NCI-H524 (cell line): ENCODE measurements at places on chromosomes 12 and 14.

GRCh38 chr12:89947437-89948270, 239.0 kb upstream of the ATP2B1 start:
- DNase-seq, result peak; percentile 12

- DNase-seq, result peak; percentile 81
These were observed 630 bp downstream of the ALDH1L2 start for GRCh38 chr12:105083551-105084105.

- DNase-seq, result peak; percentile 91
These were observed at the start of gene SIRT4 for GRCh38 chr12:120301962-120302815. TSS of gene SIRT4 (plus strand) at chr12:120302321. CDS start at chr12:120303562, 1,241 bp downstream.

DNA sequence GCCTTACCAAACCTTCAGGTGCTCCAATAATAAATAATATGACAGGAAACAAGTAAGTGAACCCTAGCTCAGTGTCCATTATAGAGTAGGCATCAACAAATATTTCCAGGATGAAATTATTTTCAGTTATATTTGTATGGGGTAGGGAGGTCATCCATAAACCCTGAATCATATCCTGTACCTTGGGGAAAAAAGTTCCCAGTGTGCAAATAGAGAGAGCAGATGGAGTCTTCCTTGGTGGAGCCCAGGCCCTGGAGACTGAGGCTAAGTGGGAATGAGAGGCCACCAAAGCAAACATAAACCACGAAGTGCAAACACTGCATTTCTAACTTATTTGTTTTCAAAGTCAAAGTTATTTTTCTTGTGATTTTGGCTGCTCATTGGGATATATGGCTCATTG, 8.5 kb upstream of the ERP27 start:
- DNase-seq, result no peak

DNA sequence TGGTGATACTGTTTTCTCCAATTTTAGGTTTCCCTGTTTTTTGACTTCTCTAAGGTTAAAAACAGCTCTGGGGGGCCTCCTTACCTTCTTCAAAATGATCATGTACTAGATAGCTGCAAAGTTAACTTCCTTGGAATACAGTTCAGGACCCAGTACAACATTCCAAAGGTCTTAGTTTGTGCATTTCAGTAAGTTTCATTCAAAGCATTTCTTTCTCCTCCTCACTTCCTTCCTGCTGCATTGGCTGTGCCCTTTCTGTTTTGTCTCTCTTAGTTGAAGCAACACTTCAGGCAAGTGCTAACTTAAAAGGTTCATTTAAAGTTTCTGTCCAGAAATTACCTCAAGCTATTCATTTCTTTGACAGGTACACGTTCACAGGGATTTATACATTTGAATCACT, 95.7 kb downstream of the SCN8A start:
- no peak for DNase-seq
